ENCODE measurements at places on chromosomes 7 and 10.

DNA sequence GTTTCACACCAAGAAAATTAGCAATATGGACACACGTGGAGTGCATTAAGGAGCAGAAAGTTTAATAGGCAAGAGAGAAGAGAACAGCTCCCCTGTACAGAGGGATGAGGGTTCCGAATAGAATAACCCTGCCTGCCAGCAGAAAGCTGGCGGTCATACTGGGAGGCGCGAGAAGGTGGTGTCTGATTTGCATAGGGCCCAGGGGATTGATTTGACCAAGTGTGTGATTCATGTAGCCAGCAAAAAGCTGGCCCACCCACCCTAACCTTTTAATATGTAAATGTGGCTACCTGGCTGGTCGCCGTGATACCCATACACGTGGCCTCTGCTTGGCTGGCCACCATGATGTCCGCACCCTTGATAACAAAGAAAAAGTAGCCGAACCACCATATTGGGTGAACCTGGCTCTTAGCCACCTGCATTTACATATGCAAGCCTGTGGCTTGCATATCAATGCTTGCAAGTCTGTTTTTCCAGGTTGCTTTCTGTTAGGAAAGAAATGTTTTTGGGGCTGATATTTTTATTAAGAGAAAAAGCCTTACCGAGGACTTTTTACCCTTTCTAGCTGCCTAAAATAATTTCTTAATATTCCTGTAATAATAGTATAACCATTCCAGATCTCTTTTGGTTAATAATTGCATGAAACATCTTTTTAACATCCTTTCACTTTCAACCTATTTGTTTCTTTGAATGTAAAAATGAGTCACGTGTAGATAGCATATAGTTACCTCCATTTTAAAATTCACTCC lies 20.5 kb upstream of the VWDE start:
- DNase-seq = no peak

GRCh38 chr10:58781873-58782488 lies 269.3 kb downstream of the BICC1 start:
- DNase-seq = no peak

- no peak for DNase-seq
Measured at GRCh38 chr7:113892818-113893217, 26.0 kb downstream of the PPP1R3A start.

DNA sequence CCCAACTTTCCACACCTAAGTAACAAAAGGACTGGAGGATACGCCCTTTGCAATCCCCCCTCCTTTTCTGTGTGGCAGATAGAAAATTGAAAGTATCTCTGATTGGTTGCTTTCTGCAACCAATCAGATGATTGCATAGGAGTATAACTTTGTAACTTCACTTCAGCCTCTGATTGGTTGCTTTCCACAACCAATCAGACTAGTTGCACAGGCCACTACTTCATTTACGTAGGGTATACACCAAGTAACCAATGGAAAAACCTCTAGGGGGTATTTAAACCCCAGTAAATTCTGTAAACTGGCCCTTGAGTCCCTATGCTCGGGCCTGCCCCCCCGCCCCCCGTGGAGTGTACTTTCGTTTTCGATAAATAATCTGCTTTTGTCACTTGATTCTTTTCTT lies 1080.4 kb downstream of the CNTNAP2 start:
- peak; percentile 89 for DNase-seq

DNA sequence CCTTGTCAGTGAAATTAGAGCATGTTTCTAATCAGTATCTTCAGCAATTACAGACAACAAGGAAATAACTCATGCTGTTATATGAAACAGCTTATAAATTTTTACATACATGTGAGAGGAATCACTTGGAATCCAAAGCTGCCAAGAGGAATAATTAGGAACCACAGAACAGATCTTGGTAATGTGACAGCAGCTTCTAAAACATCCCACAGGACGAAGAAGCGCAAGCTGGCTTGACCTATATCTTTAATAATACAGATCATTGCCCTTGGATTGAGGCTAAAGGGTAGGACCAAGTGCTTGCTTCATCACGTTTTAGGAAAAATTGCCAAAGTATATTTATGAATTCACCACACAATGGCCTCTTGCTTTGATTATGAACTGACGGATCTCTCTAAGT lies 869.8 kb downstream of the LRMDA start:
- DNase-seq = no peak

DNA sequence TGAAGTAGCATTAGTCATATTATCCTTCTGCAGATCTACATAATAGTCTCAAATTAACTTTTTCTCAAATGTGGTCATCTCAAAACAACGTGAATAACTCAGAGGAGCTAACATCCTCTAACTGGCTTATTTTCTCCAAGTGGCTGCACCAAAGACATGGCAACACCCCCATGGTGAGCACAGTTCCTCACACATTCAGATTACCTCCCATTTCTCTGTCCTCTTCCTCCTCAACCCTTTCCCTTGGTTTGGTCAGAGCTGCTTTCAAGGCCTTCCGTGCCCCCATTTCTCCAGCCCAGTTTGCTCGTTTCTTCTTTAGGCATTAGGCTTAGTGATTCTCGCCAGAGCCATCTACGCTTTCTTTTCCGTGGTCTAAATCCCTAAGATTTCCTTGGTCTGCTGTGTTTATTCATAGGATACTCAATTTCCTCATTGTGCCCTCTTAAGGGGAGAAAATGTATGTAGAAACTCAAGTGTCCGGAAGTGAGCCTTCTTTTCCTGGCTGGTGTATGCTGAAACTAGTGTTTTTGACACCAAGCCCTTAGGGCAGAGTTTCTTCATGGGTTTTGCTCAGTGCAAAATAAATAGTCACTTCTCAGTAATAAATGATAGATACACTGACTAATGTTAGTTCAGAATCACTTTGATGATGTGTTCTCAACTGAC lies 2.6 kb downstream of the MET start:
- DNase-seq = no peak
